COR-L47 (cell line): ENCODE measurements at places on chromosomes 1 and 21.

GRCh38 chr1:107622966-107623365 is 342.0 kb downstream of the VAV3 start:
- DNase-seq: no peak

DNA sequence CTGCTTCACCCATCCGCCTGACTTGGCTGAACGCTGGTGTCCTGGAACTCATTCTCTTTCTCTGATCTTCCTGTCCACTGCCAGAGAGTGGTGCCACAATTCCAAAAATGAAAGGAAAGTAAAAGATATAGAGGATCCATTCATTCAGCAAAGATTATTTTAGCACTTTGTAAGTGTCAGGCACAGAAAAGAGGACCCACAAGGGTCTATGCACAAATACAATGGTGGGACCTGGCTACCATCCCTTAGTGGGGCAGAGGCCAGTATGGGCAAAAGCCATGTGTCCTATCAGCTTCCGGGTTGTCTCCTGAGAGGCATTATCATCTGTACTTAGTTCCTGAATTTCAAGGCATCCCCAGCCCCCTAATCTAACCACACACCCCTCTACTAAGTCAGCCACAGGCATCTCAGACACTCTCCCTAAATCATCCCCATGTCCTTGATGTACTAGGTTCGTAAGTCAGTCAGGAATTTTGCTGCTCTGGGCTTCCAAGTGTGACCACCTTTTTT is 19.0 kb downstream of the SSR2 start:
- no peak for DNase-seq

DNA sequence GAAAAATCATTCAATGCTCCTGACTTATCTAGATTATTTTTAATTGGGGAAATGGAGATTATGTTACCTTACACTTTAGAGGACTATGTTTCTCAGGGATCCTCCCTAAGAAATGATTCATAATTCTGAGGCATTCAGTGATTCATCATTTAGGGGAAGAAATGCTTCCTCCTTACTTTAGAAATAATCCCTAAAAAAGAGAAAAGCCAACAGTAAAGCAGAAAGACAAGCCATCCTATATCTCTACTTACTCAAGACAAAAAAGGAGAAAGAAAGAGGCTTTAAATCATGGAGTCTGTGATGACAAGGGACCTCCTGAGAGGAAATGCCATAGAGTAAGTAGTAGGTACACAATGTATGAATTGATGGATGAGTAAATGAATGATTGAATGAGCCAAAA is 137.0 kb downstream of the BRINP2 start:
- DNase-seq: no peak

DNA sequence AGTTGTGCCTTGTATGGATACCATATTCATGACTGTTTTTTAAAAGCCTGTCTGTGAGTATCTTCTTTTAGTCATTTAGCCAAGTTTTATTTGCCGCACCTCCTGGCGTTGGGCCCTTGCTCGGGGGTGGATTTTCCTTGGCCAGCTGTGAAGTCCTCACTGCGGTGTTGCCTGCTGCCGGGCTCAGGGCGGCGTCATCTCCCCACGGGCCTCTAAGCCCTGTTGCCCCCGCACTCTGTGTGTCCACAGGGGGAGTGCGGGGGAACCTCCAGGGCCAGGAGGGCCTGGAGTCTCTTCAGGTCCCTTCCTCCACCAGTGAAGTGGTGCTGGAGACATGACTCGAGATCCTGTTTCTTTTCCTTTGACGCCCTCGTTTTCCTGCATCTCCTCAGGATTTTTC is 65.8 kb upstream of the DIP2A start:
- DNase-seq: no peak

- no peak for DNase-seq
Observed at GRCh38 chr1:91900562-91900961, 14.6 kb upstream of the TGFBR3 start.

- no peak for DNase-seq
Observed at GRCh38 chr1:2466958-2467554, 9.0 kb upstream of the PLCH2 start.

DNA sequence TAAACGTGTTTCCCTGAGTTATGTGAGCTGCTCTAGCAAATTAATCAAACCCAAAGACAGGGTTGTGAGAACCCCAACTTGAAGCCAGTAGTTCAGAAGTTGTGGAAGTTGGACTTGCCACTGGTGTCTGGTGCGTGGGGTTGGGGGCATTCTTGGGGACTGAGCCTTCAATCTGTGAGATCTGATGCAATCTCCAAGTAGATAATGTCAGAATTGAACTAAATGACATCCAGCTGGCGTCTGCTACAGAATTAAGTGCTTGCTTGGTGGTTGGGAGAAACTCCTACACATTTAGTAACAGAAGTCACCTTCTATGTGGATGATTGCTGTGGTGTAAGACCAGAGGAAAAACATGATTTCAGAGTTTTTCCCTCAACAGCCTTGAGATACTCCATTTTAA is 207.4 kb downstream of the FGGY start:
- no peak for DNase-seq

GRCh38 chr1:16175610-16176553 is 20.0 kb upstream of the EPHA2 start:
- DNase-seq: no peak

GRCh38 chr1:235423214-235423652 is 56.0 kb downstream of the TBCE start:
- no peak for DNase-seq

DNA sequence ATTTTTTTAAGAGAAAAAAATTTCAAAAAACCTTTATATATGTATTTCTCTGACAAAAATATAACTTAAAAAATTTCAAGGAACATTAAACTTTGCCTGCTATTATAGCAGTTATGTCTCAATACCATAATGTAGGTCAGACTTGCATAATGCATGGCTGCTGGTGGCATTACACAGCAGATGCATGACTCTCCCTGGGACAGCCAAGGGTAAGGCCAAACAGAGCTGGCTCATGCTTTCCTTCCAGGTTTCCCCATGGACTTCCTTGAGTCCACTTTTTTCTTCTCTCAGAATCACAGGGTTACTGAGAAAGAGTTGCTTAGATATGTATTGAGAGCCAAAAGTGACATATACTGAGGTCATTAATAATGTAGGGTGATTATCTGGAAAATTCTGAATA is 43.7 kb downstream of the RHOU start:
- DNase-seq: no peak

DNA sequence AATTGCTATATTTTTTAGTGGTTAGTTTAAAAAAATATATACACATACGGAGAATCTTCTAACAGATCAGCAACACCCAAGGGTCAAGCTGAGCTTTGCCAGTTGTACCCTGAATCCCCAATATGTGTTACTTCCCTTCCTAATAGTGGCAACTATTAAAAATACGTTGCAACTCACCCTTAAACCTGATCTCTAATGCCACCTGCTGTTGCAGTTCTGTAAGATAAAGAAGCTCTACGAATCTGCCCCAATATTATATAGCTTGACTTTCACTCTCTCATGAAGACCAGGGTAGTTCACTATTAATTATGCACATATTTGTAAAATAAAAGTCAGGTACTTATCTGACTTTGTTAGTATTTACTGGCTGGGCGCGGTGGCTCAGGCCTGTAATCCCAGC is 58.4 kb downstream of the ASH1L start:
- no peak for DNase-seq

- no peak for DNase-seq
Observed at GRCh38 chr21:43772425-43772821, 3.7 kb downstream of the CSTB start.
